Activated T-helper 2 cell treated with anti-CD3 and anti-CD28 coated beads, Interferon-gamma antibody, Interleukin-2, Interleukin-4, amounts not matched to agents 10 μg/mL and 5 μg/mL and 100 μg/mL, durations not matched to agents 14 hours and 24 hours and 36 hours (primary cell): ENCODE measurements at places on chromosomes 6 and 20. TPM values are rescaled to one million over a fixed set of nuclear protein-coding genes. Genes with fewer than 3 reads are reported as not detected.

TFAP2B gene
- not detected in 2 replicates for total RNA-seq

XKR7 gene
- total RNA-seq, result not detected in 2 replicates

HCK gene
- total RNA-seq, result not detected in 2 replicates

GRCh38 chr6:122657601-122658000 is 47.4 kb downstream of the PKIB start:
- no peaks in the 10 kb centered on the region for H3K27me3 ChIP-seq
- H3K4me3 ChIP-seq, result no peak overlapping the region
- DNase-seq, result no peak
- H3K27ac ChIP-seq, result no peak overlapping the region

OPRL1 gene
- total RNA-seq, result 0.32 and 0.41 TPM in 2 replicates

- DNase-seq, result no peak
- H3K36me3 ChIP-seq, result no peaks in the 10 kb centered on the region
- peaks cover 13% of the 10 kb centered on the region for H3K27me3 ChIP-seq
- H3K4me3 ChIP-seq, result no peak overlapping the region
Measured at GRCh38 chr6:166104872-166105271, 62.8 kb downstream of the TBXT start.

WDR27 gene
- 35.0 and 35.9 TPM in 2 replicates for total RNA-seq

- H3K36me3 ChIP-seq, result peaks cover 82% of the 10 kb centered on the region
- no peak for DNase-seq
- H3K4me1 ChIP-seq, result peaks cover 65% of the 10 kb centered on the region
- H3K27ac ChIP-seq, result no peak overlapping the region
- H3K4me3 ChIP-seq, result no peak overlapping the region
Measured at GRCh38 chr6:11215773-11216172, 16.7 kb downstream of the NEDD9 start.
